ENCODE measurements at places on chromosomes 4 and X. TPM values are rescaled to one million over a fixed set of nuclear protein-coding genes. Genes with fewer than 3 reads are reported as not detected.

DNA sequence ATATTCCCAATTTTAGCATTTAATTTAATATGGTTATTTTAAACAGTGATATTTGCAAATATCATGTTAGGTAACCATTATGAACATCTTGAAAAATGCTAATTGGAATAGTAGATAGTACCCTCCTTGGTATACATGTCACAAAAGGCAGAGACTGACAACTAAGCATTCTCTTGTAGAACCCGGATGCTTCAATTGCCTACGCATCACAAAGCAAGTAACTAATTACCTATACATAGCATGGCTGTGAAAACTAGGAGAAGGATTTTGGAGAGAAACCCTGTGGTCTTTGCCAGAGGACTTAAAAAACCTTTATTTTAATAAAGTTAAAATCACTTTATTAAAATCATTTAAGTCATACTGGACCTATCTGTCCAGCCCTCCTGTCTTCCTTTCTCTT, 764.1 kb upstream of the TENM3 start:
- H3K27me3 ChIP-seq = no peaks in the 10 kb centered on the region
- H3K4me1 ChIP-seq = no peaks in the 10 kb centered on the region
- DNase-seq = no peak
- no peaks in the 10 kb centered on the region for H3K36me3 ChIP-seq

- peak overlapping the region; percentile 92 for H3K27ac ChIP-seq
- peaks cover 29% of the 10 kb centered on the region for H3K36me3 ChIP-seq
- no peaks in the 10 kb centered on the region for H3K27me3 ChIP-seq
- DNase-seq = peak; percentile 67
- peak overlapping the region; percentile 96 for H3K4me3 ChIP-seq
Observed at GRCh38 chr4:153466949-153467896, 1.1 kb downstream of the TMEM131L start.

DNA sequence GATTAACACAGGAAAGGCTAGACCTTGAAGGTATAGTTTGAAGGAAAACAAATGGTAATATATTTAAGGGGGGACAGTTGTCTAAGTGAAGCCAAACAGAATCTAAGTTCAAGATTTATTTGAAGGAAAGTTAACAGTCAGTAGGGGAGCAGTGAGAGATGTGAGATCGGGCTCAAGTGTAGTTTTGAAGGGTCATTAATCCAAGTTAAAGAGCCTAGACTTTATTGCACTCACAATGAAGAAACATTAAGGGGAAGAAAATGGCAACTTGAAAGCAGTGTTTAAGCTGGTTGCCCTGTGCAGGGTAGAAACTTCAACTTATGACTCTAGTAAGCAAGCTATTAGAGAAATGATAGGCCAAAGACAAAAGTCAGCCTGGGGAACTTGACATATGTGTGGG, 1952.2 kb downstream of the PCDH7 start:
- H3K27ac ChIP-seq = no peak overlapping the region
- H3K36me3 ChIP-seq = no peaks in the 10 kb centered on the region
- no peaks in the 10 kb centered on the region for H3K4me1 ChIP-seq
- no peak for DNase-seq

DNA sequence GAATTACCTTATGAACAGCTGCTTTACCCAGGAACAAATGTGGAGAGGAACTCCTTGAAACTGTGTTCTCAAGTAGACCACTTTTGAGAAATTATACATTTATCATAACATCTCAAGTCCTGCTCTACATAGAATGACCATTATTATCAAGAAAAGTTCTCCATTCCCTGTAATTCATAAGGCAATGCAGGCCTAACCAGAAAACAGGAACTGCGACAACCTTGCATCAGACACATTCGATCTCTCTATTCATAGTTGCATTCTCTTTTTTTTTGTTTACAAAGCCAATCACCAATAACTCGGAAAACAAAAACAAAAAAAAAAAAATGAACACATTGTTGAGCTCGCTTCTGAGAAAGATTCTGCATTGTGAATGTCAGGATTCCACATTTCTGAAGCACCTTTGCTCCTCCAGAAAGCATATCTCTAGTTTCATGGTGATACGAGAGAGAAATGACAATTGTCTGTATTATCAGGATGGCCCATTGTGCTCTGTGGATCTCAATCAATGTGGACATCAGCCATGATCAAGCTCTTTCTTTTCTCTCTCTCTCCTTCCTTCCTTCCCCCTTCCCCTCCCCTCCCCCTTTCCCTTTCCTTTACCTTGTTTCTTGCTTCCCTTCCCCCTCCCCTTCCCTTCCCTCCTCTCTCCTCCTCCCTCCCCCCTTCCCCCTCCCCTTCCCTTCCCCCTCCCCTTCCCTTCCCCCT, 32.4 kb upstream of the CD99 start:
- peaks cover 4% of the 10 kb centered on the region for H3K36me3 ChIP-seq
- no peak for DNase-seq
- no peak overlapping the region for H3K27ac ChIP-seq
- peaks cover 2% of the 10 kb centered on the region for H3K4me1 ChIP-seq
- H3K4me3 ChIP-seq = no peak overlapping the region
- no peaks in the 10 kb centered on the region for H3K27me3 ChIP-seq

Gene FAT4
- 0.06 TPM for total RNA-seq

Gene ESX1
- total RNA-seq = not detected

Gene CYTL1
- not detected for total RNA-seq

Gene UGT2B10
- not detected for total RNA-seq

Gene GAGE12E
- not detected for total RNA-seq

Measured in activated naive CD8-positive, alpha-beta T cell treated with anti-CD3 and anti-CD28 coated beads, Interleukin-2, amount 10 ng/mL, durations not matched to agents 7 days and 5 days (primary cell).